ENCODE measurements at places on chromosomes 4 and X.
A peak's percentile ranks its signal among the peaks of the same experiment; 100 is the strongest.

DNA sequence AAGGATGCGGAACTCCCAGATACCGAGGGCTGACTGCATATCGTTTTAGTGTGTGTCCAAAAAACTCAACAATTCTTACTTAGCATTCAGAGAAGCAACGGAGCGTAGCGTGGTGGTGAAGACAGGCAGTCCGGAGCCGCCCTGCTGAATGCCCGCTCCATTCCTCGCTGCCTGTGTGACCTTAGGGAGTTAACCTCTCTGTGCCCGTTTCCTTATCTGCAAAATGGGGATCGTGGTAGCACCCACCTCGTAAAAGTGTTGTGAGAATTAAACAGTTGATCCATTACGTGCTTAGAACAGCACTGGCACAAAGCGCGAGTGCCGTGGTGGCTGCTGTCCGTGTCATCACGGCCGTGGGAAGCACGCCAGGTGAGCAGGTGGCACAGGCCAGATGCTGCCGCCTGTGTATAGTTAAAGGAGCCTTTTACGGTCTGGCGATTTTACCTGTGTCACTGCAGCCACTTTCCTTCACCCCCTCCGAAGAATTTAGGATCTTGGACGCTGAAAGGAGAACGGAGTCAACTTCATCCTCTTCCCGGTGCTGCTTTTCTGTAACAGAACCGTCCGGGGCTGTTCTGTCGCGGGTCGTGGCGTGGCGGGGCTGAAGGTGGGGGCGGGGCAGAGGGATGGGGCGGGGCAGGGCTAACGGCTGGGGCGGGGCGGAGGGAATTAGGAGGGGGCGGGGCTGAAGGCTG is 885 bp downstream of the CCDC110 start:
- DNase-seq, result peak; percentile 56

GRCh38 chr4:23930750-23931488 is 41.1 kb upstream of the PPARGC1A start:
- no peak for DNase-seq

DNA sequence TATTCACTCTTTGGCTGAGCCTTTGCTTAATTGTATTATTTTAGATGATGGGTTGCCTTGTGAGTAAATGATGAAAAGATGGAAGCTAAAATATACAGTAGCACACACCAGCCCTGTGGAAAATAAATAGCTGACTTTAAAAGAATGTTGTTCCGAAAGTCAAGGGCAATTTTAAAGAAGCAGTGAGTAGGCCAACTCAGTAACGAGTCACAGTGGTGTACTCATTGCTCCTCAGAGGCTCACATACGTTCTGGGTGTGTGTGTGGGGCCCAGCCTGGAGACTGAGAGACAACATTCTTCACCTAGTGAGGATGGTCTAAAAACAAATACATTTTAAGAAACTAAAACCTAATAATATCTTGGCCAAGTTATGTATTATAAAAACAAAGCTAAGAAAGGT is 640.3 kb downstream of the TRIML1 start:
- DNase-seq, result no peak

- no peak for DNase-seq
Observed at GRCh38 chr4:2273221-2273620, 11.3 kb upstream of the MXD4 start.

- no peak for DNase-seq
Observed at GRCh38 chrX:43493756-43494155, 162.3 kb upstream of the MAOA start.

GRCh38 chr4:53055274-53055673 is 193.2 kb downstream of the RASL11B start:
- DNase-seq, result no peak

- DNase-seq, result no peak
Observed at GRCh38 chr4:77861495-77861894, 1.1 kb upstream of the MRPL1 start.

- no peak for DNase-seq
Observed at GRCh38 chr4:78569306-78569821, 17.8 kb downstream of the ANXA3 start.

DNA sequence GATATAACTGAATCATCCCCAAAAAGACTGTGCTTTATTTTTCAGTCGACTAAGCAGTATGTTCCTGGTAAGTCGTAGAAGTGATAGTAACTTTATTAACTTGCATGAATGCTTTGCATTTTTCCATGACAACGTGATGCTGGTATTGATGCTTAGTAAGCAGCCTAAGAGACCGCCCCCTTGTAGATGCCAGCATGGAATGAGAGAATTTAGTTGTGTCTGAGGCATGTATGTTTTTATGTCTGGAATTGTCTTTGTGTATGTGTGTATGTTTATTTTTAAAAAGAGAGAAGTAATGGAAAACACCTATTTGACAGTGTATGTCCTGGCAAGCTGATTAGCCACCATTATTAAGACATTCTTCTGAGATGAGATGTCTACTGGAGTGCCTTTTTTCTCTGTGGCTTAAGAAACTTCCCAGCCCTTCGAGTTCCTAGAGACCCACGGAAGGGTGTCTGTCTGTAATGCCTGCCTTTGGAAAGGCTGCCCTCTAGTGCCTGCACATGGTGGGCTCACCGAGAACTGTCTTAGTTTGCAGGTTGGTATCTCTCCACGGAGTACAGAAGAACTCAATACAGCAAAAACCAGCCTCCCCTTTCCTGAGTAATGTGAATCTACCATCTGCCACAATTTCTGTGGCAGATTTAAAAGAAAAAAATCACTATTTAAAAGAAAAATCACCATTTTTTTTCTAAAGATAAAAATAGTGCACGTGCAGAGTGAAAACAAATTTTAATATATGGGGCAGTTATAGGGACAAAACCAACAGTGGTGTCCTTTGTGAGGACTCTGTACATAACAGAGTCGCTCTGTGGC is 85.9 kb downstream of the AASDH start:
- peak; percentile 44 for DNase-seq

GRCh38 chr4:150970685-150971151 is 44.4 kb downstream of the LRBA start:
- no peak for DNase-seq

- no peak for DNase-seq
Observed at GRCh38 chr4:16187455-16187854, 38.8 kb downstream of the TAPT1 start.

DNA sequence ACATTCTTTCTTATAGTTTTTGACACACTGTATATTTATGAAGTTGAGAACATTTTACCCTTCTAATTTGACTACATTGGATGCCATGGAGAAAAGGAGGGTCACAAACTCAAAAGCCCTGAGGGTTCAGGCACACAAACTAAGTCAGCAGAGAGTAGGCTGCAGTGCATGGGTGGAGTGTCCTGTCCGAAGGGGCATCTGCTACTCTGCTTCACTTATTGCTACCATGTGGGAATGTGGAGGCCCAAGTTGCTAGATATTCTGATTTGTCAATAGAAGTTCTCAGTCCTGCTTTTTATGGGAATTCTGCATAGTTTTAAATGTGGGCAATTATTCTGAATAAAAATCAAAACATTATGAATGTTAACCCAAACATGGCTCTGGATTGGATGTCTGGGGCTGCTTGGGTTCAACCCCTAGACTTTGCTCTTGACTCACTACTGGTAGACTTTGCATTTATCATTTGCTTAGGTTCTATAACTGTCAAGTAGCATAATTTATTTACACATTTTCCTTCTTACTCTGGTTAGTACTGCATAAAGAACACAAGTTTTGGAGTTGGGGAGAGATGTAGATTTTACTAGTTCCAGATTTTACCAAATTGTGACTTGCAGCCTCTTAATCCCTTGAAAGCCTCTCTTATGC is 255.1 kb downstream of the SPRY1 start:
- DNase-seq, result no peak

- no peak for DNase-seq
Observed at GRCh38 chr4:181150191-181150590, 1093.0 kb upstream of the TENM3 start.

DNA sequence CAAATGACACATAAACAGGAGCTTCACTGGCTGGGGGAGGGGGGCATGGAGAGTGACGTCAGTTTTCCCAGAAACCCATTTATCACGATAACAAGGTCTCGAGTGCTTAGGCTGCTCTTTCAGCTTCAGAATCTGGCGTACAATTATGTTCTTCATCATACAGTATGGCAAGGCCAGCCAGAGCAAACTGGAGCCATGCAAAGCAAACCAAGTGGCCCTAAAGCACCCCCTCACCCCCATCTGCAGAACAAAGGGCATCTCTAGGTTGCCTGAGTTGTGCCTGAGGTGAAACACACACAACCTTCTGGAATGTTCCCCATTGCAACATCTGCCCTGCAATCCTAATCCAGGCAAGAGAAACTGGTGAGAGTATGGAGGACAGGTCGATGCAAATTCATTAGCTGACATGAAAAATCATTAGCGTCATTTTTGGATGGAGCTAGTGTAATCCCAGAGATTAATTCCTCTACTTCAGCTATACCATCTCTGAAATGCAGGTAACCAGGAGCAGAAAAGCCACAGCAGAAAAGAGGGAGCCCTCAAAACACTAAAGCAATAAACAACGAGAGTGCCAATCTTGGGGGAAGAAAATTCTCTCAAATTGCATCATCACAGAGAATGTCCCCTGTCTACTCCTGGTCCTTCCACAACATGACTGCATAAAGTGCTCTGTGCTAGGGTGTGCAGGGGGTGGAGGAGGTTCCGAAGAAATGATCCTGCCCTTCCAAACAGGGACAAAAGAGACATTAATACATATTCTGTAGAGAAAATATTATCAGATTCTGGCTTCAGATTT is 1.8 kb downstream of the SEPTIN6 start:
- peak; percentile 74 for DNase-seq

DNA sequence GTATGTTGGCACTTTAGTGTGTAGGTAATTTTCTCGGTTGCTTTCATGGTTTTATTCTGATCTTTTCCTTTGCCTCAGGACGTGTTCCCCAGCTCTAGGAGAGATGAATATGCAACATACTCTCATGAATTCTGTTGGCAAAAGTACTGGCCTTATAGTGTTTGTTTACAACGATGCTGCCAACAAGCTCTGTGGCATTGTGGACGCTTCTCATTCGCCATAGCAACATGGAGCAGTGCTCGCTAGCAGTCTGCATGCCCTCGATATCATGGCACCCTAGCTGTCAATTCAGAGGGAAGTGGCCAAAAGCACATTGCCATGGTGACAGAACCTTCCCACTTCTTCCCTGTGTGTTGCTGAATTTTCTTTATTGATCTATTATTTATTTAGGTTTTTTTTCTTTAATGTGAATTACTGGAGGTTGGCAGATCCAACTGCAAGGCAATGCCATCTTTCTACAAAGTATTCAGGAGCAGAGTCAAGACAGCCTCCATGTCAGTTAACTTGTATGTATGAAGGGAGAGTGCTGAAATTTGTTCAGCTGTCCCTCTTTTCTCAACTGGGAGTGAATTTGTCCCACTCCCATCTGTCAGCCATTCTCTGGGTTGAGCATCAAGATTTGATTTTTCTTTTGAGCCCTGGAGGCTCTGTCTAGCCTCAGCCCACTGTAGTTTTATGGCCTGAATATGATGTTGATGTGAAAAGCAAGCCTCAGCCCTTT is 224.9 kb upstream of the VCX3A start:
- DNase-seq, result no peak

GRCh38 chrX:109399831-109400230 is 82.1 kb downstream of the GUCY2F start:
- DNase-seq, result no peak

DNA sequence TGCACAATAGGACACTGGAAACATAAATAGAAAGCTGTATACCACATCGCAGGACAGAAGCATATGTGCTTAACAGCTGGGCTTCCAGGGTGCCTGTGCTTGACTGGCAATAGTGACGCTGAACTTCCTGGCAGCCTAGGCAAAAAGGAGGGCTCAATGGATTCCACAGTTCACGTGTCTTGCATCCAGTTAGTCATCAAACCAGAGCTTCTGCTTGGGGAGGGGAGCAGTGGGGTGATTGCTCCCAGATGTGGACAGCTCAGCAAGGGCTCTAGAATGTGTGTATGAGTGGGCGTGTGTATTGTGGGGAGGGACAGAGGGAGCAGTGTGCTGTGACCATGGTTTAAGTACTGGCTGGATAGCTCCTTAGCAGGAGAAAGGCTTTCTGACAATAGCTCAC is 2.3 kb downstream of the PRRG3 start:
- no peak for DNase-seq

GRCh38 chrX:39877905-39878304 is 219.9 kb downstream of the BCOR start:
- no peak for DNase-seq

DNA sequence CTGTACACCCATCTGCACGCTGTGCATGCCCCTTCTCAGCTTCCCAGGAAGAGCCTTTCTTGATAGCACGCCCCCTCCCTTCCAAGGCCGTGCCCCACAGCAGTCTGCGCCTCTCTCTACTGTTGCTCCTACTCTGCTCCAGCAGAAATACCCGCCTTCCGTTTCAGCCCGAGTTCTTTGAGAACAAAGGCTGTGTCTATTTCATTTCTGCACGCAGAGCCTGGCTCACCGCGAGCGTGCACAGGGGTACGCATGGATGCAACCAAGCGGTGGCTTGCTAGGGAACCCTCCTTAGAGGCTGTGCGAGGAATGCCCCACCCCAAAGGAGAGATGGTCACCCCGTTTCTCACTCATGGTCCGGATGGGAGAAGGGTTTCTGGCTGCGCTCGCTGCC is 485 bp downstream of the AADAT start:
- DNase-seq, result no peak

DNA sequence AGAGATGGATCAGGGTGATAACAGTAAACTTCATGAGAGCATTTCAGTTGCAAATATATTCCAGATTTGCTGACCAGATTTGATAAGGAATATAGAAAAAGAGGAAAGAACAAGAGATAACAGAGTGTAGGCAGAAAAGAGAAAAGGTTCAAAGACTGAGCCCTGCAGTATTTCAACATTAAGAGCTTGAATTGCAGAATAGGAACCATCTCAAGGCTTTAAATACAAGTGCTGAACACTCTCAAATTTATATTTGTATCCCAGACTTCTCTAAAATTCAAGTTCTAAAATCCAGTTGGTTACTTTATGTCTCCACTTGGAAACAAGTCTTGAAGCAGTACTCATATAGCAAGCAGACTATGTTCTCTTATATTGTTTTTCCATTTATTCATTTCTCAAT is 9.7 kb upstream of the MYOZ2 start:
- no peak for DNase-seq

DNA sequence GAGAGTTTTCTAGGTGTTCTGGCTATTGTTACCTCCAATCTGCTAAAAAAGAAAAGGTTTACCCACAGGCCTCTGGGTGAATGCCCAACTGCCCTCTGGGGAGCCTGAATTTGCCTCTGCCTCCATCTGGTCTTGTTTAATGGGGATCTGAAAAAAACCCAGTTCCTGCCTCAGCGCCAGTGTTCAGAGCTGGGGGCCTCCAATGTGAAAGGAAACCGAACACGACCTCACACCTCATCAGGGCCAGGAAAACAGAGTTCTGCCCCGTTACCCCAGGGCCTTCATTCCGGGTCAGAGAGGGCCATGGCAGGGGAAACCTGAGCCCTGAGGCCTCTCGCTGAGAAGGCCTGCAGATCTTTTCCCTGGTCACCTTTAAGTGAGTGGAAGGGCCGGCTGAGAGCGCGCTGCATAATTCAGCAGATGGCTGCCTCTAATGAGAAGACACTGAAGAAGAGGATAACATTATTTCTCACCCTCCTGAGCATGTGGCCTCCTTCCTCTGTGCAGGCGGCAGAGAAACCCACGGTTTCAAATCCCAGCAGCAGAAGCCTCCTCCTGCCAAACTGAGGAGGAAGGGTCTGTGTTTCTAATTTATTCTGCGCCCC is 6.8 kb downstream of the SEPTIN6 start:
- DNase-seq, result no peak

GRCh38 chrX:115297189-115297588 is 7.7 kb downstream of the LUZP4 start:
- no peak for DNase-seq
